Type B pancreatic cell (in vitro differentiated cells): ENCODE measurements at places on chromosomes 3 and 15. TPM values are rescaled to one million over a fixed set of nuclear protein-coding genes. Genes with fewer than 3 reads are reported as not detected.

Gene CTXN2
- total RNA-seq = not detected in 2 replicates

Gene MNS1
- 2.9 and 9.0 TPM in 2 replicates for total RNA-seq

Gene RLBP1
- total RNA-seq = not detected in 2 replicates

Gene TADA3
- 48.4 and 54.3 TPM in 2 replicates for total RNA-seq

Gene NME9
- total RNA-seq = 0.40 and 3.7 TPM in 2 replicates
